ENCODE measurements at places on chromosomes 7 and 10.

GRCh38 chr7:57772126-57772924 is 322.3 kb downstream of the ZNF716 start:
- no peak for DNase-seq

DNA sequence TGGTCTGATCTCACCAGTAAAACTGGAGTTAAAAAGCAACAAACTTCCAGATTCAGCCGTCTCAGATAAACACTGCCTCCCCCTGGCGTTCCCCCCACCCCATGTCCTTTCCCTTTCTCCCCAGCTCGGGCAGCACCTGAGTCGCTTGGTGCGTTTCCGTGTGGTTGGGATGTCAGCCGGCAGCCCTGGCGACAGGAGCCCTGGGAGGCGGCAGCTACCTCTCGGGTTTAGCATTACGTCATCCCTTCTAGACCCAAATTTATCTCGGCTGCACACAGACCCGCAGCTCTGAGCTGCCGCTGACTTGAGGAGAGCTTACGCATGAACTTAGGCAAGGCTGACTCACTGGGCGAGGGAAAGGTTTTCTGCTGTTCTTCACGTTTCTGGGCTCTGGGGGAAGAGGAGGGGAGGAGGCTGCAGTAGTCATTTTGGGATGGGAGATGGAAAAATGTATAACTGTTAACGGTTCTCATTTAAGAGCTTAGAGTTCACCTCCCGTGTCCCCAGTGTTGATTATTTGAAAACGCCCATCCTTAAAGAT is 14.4 kb downstream of the MXI1 start:
- peak; percentile 82 for DNase-seq

- no peak for DNase-seq
Observed at GRCh38 chr10:49371967-49372366, 23.9 kb downstream of the DRGX start.

DNA sequence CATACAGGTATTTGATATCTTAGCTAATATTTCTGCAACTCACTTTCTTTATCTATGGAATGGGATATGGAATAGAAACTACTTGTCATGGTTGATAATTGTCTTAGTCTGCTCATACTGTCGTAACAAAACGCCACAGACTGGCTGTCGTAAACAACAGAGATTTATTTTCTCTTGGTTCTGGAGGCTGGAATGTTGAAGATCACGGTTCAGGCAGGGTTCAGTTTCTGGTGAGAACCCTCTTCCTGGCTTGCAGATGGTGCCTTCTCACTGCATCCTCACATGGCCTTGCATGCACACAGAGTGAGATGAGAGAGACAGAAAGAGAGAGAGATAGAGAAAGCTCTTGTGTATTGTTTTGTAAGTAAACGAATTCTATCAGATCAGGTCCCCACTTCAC is 332.7 kb upstream of the MAGI2 start:
- no peak for DNase-seq

DNA sequence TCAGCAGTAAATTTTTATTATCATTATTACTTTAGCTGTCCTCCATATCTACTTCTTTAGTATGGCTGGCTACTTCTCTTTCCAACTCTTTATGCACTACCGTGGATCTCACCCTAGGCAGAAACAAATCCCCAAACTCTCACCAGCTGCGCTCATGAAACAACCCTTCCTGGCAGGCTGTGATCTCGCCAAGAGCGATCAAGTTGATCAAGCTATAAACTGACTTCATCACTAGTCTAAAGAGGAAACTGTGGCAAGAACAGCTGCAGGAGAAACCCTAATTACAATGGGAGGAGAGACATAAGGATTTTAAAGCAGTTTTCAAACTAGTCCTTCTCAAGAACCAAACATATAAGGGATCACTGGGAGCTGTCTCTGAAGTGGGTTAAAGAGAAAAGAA is 160.5 kb upstream of the PRSS58 start:
- DNase-seq: no peak

- no peak for DNase-seq
Observed at GRCh38 chr7:76338298-76339084, 20.3 kb downstream of the YWHAG start.

DNA sequence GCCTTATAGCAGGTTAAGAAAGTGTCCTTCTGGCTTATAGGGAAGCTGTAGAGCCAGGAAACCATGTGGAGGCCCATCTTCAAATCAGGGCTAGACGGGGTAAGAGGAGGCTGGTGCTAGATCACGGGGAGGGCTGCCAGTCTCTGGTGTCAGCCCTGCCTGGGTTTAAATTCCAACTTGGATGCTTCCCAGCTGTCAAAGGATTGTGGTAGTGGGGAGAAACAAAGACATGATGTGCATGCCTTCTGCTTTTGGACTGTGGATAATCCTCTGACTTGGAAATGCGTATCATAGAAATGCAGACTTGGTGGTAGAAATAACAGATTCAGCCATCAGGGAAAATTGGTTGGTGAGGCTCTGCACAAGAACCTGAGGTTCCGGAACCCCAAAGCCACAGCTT is 325.6 kb downstream of the PHTF2 start:
- DNase-seq: no peak

GRCh38 chr10:113061054-113061430 is 111.0 kb downstream of the TCF7L2 start:
- no peak for DNase-seq

DNA sequence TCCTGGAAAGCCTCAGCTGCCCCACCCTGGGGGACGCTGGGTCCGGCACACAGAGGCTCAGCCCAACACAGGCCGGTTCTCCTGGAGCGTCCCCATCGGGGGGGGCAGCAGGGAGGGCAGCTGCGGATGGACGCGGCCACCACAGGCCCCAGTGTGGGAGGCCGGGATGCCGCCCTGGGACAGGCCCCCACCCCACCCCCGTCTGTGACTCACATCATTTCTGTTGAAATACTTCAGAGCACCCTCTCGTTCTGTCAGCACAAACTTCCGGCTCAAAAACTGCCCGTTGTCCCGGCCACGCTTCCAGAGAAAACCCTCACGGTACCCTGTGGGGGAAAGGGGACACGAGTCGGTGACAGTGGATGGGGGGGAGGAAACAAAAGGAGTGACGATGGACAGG is 28.5 kb downstream of the GET4 start:
- DNase-seq: no peak

DNA sequence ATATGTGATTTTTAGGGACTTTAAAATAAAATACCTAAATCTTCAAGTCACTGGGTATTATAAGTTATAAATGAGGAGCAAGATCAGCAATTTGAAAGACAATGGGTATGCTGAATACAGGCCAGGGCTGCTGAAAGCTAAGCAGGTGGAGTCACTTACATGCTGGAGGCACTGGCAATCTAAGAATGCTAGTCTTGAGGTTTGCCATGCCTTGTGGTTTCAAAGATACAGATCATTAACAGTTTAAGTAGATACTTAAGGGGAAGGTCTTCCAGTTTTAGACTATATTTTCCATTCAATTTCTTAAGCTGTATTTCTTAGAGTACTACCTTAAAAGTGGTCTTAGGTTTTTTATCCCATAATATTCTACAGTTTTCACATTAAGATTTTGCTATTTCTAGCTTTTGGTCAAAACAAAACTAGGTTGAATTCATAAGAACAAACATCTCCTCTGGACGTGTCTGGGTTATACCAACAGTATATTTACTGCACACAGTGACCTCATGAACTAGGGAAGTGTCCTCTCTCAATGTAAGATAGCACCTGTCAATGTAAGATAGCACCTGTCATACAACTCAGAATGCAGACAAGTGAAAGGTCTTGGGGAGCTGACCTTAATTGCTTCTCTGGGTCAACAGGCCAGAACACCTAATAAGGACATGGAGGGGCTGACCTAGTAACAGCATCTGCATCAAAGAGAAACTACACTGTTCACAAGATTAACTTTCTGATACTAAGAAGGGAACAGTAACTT is 2.0 kb downstream of the SRI start:
- DNase-seq: no peak

- DNase-seq: no peak
Observed at GRCh38 chr7:134058980-134059379, 68.2 kb upstream of the LRGUK start.

- DNase-seq: no peak
Observed at GRCh38 chr7:101631224-101631714, 2.2 kb upstream of the MYL10 start.

GRCh38 chr10:91294134-91294906 is 73.9 kb downstream of the PCGF5 start:
- no peak for DNase-seq

- no peak for DNase-seq
Observed at GRCh38 chr7:107077699-107078516, 33.4 kb downstream of the PRKAR2B start.

DNA sequence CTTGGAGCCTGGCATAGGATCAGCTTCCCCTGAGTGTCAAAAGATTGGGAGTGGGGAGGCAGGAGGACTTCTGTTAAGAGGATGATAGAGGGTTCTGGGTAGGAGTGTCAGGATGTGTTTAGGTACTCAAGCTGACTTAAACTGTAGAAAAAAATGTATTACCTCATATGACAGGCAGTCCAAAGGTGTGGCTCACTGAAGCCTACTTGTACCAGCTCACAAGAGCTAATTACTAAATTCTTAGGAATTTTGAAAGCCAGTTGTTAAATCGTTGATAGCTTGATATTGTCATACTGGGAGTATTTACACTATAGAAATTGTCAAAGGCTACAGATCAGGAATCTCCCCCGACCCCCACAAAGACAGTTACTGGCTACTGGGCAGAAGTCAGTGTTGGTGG is 32.1 kb downstream of the FAS start:
- no peak for DNase-seq

- DNase-seq: no peak
Observed at GRCh38 chr7:130758429-130759056, 24.5 kb upstream of the KLF14 start.

DNA sequence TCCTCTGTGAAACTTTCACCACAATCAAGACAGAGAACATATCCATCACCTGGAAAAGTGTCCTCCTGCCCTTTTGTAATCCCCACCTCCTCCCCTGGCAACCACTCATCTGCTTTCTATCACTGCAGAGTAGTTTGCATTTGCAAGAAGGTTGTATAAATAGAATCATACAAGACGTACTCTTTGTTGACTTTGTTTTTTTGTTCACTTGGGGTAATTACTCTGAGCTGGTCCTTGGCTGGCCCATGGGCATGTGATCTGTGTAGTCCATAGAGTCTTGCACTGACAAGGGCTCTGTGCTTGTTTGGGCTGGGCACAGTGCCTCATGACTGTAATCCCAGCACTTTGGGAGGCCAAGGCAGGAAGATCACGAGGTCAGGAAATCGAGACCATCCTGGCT is 7.8 kb upstream of the HACD1 start:
- no peak for DNase-seq

DNA sequence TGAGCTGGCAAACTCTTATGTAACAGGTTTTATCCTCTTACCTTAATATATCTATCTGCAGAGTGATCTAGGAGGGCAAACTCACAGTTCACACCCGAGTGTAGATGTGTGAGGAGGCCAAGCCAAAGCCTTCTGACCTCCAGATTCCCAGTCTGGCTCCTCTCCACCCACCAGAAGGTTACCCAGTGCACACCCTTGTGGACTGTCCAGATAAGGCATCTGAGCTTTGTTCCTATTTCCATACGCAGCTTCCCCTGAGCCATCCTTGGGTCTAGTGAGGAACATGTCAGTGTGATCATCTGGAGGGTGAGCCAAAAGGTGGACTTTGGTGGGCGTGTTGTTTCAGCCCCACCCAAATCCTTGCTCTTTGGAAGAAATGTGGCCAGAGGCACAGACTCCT is 203.0 kb upstream of the MEOX2 start:
- DNase-seq: no peak

GRCh38 chr7:43058271-43059066 is 54.0 kb upstream of the HECW1 start:
- DNase-seq: no peak

DNA sequence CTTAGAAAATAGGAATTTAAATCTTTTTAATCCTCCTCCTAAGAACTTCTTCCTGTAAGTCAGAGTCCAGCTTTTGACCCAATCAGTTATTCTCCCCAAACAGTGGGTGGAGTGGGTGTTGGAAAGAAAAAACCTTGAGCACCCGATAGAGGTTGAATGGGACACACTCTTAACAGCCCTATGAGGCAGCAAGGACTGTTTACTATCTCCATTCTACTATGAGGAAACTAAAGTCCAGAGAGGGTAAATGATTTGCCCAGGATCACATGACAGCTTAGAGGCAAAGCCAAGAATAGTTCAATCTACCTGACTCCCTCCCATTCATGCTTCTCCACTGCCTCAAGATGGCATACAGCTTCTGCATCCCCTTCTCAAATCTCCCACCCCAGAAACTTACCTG is 57.6 kb upstream of the SLC35B4 start:
- peak; percentile 39 for DNase-seq

- no peak for DNase-seq
Observed at GRCh38 chr7:133020496-133020895, 61.4 kb downstream of the CHCHD3 start.

DNA sequence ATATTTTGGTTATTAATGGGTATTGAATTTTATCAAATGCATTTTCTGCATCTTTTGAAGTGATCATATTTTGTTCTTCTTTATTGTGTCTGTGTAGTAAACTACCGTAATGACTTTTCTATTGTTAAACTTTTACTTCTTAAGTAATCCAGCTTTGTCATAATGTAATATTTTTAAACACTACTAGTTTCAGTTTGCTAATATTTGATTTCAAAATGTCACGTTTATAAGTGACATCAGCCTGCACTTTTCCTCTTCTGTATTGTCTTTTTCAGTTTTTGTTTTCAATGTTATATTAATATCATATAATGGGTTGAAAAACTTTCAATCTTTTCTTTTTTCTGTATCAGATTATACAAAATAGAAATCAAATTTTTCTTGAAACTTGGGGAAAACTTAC is 71.6 kb upstream of the ANKRD1 start:
- no peak for DNase-seq

DNA sequence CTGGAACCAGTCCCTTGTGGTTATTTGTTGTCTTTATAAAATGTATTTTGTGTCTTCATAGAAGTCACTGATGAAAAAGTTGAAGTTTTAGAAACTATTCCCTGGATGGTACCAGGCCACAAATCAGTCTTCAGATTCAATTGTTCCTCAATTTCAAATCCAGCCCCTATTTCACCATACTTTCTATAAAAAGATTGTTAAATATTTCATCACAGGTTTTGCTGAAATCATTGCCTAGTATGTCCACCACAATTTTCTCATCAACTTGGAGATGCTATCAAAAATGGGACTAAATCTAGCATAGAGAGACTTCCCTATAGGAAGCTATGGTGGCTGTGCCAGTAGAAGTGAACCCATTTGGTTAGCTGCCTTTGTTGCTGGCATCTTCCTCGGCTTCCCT is 118.5 kb downstream of the RAB18 start:
- no peak for DNase-seq

DNA sequence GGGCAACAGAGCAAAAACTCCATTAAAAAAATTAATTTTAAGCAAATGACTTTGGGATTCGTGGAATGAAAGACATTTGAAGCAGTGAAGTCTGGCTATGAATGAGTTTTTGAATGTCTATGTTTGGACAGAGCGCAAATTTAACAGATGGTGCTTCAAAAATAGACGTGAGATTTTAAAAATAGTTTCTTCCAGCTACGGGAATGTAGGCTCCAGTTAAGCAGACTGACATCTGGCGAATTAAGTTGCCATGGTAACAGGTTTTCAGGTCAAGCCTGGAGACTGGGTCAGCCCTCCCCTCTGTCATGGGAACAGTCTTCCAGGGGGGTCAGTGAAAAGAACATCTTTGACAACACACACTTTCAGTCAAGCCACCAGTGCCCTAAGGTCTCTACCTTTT is 62.0 kb downstream of the MYOF start:
- peak; percentile 13 for DNase-seq

GRCh38 chr10:103466734-103467133 is 8.0 kb upstream of the CALHM1 start:
- no peak for DNase-seq

All from body of pancreas (tissue), 4 donors.